GOT3 (cell line): ENCODE measurements at places on chromosomes 2 and 18.

GRCh38 chr18:24043403-24043802, 28.8 kb downstream of the TTC39C start:
- DNase-seq, result no peak

- DNase-seq, result no peak
These were observed 169.6 kb downstream of the KCNS3 start for GRCh38 chr2:18047896-18048657.

DNA sequence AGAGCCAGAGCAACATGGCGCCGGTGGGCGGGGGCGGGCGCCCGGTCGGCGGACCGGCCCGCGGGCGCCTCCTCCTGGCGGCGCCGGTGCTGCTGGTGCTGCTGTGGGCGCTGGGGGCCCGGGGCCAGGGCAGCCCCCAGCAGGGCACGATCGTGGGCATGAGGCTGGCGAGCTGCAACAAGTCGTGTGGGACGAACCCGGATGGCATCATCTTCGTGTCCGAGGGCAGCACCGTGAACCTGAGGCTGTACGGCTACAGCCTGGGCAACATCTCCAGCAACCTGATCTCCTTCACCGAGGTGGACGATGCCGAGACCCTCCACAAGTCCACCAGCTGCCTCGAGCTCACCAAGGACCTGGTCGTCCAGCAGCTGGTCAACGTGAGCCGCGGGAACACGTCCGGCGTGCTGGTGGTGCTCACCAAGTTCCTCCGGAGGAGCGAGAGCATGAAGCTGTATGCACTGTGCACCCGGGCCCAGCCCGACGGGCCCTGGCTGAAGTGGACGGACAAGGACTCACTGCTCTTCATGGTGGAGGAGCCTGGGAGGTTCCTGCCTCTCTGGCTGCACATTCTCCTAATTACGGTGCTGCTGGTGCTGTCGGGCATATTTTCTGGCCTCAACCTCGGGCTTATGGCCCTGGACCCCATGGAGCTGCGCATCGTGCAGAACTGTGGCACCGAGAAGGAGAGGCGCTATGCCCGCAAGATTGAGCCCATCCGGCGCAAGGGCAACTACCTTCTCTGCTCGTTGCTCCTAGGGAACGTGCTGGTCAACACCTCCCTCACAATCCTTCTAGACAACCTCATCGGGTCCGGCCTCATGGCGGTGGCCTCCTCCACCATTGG, 507 bp downstream of the CNNM4 start:
- no peak for DNase-seq

DNA sequence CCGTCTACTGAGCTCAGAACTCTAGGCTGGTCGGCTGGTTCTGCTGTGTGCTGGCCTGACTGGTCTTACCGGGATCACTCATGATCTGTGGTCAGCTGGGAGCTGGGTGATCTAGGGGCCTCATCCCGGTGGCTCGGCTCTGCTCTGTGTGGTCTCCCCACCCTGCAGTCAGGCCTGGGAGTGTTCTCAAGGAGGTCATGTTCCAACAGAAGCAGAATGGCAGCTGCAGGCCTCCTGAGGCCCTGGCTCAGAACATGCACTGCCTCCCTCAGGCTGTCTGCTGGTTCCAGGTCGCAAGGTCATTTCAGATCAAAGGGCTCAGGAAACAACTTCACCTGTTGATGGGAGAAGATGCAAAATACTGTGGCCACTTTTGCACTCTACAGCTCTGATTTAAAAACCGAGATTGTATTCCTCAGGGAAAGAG, 81.1 kb upstream of the RFX8 start:
- no peak for DNase-seq

DNA sequence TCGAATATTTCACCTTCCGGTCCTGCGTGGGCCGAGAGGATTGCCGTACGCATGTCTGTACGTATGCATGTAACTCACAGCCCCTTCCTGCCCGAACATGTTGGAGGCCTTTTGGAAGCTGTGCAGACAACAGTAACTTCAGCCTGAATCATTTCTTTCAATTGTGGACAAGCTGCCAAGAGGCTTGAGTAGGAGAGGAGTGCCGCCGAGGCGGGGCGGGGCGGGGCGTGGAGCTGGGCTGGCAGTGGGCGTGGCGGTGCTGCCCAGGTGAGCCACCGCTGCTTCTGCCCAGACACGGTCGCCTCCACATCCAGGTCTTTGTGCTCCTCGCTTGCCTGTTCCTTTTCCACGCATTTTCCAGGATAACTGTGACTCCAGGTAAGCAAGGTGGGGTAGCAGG, at the start of gene SERPINB5:
SERPINB5 (plus strand) TSS at position 291 of the 400 bp plus-strand sequence. CDS start 7,471 bp downstream, outside the sequence.
- DNase-seq, result no peak

DNA sequence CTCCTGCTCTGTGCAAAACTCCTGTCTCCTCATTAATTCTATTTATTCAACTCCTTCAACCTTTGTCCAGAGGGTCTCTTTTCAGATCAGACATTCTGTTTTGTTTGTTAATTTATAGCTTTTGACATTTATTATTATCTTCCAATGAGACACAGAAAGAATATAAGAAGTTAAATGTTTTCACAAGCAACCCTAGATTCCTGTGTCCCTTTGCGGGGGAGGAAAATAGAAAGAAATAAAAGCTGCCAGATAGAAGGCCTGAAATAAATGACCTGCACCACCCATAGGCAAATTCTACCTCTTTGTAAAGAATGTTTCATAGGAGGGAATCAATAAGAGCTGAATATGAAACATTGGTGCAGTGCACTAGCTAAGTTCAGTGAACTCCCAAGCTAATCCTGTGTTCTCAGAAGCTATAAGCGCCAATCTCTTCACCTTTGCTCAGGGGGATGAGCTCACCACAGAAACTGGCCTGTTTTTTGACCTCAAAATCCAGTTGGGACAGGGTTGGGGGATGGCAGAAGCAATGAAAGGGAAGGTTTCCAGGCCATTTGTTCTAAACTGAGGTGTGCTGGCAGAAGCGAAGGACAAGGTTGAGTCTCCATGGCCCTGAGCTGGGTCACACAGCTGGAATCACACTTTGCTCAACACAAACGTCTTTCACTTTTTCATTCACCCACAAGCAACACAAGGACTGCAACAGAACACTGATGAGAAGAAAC, 258.6 kb downstream of the NRXN1 start:
- DNase-seq, result no peak

GRCh38 chr2:152078662-152079061, 20.2 kb downstream of the CACNB4 start:
- DNase-seq, result no peak

- DNase-seq, result no peak
These were observed 46.3 kb upstream of the DARS1 start for GRCh38 chr2:136031711-136032110.

DNA sequence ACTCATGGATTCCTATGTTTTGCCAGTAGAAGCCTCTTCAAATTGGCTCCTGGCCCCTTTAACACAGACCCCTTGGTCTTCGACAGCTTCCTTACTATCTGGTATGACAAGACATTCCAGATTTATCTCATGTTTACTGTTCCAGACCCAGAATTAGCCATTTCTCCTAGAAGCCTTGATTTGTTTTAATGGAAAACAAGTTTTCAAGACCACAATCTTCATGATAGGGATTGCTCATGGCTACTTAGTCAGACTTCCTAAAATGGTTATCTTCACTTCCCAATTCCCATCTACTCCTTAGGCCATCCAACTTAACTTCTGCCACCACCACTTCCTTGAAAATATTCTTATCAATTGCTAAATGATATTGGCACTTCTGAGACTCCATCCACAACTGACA, 63.2 kb downstream of the TTC32 start:
- DNase-seq, result no peak

DNA sequence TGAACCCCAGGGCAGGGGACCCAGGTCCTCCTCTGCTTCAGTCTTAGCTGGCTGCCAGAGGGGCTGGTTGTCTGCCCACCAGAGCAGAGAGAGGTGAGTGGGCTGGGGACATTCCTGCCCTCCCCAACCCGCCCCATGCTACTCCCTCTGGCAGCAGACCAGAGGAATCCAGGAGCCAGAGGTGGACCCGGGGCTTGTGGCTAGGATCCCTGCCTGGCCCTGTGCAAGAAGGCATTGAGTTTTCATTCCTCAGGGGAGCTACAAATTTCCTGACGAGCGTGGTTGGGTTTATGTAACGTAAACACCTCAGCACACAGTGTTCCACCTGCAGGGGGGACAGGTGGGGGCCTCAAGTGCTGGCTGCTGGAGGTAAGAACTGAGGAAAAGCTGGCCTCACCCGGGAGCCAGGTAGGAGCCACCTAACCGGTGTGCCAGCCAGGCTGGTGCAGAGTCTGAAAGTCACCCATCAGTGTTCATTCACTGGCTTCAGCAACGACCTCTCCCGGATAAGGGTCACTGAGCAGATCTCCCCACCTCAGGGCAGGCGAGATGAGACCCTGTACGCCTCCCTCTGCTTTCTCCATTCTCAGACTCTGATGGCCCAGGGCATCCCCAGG, 246.8 kb downstream of the DYSF start:
- DNase-seq, result no peak

- no peak for DNase-seq
These were observed 123.5 kb downstream of the ATAD2B start for GRCh38 chr2:23803264-23803964.

DNA sequence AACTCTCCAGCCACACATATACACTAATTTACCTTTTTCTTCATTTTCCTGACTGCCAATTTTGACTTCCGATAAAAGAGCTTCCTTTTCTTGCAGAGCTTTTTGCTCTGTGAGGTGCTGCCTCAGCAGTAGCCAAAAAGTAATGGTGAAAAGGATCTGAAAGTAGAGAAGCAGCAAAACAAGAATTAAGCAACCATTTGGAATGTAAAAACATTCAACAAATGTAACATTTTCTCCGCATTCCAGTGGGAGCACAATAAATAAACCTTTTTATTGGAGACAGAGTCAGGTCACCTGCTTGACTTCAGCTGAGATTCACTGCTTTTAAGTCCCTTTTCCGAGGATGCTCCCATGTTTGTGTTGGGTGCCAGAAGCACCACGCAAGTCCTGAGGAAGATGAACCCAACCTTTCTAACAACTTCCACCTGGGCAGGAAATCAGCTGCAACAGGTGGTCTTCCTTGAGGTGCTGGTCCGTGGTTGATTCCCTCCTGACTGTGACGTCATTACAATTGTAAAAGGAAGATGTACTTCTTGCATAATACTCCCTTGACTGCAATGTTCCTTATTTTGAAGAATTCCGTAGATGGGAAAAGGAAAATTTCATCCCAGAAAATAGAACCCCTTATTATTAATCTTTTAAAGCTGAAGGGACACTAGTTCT, 265.5 kb downstream of the NAPG start:
- no peak for DNase-seq

DNA sequence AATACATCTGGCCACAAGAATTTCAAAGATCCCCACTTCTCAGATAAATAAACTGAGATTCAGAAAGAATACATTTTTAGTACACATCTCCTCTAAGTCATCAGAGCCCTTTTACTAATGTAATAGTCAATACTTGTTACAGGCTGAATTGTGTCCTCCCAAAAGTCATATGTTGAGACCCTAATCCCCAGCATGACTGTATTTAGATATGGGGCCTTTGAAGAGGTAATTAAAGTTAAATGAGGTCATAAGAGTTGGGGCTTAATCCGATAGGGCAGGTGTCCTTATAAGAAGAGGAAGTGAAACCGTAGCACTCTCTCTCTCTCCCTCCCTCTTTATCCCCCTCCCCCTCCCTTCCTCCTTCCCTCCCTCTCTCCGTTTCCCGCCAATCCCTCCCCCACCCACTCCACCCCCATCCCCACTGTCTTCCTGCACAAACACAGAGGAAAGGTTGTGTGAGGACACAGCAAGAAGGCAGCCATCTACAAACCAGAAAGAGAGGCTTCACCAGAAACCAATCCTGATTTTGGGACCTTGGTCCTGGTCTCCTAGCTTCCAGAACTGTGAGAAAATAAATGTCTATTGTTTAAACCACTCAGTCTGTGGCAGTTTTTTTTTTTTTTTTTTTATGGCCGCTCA, 66.6 kb upstream of the ZNF397 start:
- DNase-seq, result no peak

DNA sequence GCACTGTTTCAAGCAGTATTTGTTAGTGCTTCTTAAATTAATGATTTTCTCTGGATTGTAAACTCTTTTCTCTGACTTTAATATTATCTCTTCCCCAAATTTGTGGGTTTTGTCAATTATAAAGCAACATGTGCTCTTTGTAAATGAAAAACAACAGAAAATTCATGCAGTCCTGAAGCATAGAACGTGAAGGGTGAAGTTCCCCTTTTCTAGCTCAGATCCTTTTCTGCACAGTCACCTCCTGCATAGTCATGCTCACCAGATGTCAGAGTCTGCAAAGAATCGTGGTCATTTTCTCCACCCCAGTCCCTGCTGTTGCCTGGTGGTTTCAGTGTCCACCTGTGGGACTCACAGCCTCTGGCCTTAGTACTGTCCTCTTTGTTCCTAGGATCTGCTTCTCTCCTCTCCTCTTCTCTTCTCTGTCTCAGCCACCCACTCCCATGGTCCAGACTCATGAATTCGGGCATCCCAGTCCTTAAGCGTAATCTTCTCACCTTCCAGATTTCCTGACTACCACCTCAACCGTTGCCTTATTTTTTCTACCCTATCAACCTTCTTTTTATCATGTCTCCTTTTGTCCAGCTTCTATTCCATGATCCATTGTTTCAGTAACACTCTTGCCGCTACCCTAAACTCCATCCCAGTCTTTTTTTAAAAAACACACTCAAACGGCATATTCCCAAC, 229.1 kb downstream of the RTP5 start:
- DNase-seq, result no peak
